NCI-H2029 (cell line): ENCODE measurements at places on chromosomes 4 and X.

DNA sequence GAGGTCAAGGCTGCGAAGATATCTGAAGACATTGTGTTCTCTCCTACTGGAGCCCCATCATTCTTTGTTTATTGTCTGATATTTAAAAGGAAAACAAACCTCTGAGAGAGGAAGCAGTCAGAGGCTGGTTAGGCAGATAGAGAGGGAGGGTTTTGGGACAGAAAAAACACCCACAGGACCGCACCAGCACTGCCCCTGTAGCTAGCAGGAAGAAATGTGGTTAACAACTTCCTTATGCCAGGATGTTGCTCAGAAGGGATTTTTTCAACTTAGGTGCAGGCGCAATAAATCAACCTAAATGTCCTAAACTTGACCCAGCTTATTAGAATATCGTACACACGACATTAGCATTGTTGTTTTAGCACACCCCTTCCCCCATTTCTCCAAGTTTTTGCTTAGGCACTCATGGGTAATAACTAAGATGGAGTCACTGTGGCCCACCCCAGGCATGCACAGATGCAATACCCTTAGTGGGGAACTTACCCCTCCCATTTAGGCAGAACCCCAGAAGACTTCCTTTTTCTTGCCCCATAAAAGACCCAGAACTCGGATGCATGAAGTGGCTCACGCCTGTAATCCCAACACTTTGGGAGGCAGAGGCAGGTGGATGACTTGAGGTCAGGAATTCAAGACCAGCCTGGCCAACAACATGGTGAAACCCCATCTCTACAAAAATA lies 2.8 kb upstream of the ZNF718 start:
- no peak for DNase-seq

- DNase-seq: no peak
Measured at GRCh38 chr4:21790438-21791029, 158.0 kb downstream of the KCNIP4 start.

- DNase-seq: no peak
Measured at GRCh38 chr4:110287130-110287529, 88.7 kb upstream of the ELOVL6 start.

GRCh38 chrX:21960569-21961541 lies 20.3 kb downstream of the SMS start:
- no peak for DNase-seq

DNA sequence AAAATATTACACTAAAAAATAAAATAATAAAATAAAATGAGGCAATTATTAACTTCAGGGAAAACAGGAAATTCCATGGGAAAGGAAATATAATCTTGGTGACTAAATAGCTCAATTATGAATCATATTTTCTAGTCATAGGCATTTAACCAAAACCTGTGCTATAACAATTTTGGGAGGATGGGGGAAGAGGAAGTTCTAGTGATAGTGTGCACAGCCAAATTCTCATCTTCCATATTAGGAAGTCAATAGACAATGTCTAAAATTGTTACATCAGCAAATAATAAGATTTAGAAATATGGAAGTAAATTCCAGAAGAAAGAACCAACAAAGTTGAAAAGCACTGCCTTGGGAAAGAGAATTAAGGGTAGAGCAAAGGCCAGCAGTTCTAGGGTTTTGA lies 2.8 kb downstream of the AWAT2 start:
- DNase-seq: no peak

GRCh38 chr4:10157478-10158332 lies 41.1 kb upstream of the WDR1 start:
- peak; percentile 54 for DNase-seq

- peak; percentile 11 for DNase-seq
Measured at GRCh38 chrX:1537031-1537715, at the start of gene P2RY8. Gene P2RY8, minus strand, starts transcription at chrX:1537185. Its CDS starts 70,627 bp downstream, at chrX:1466558.
